ENCODE measurements at places on chromosomes 6 and 20.

GRCh38 chr6:132614554-132614953 lies 9.5 kb downstream of the TAAR2 start:
- no peak for DNase-seq

- DNase-seq = no peak
Measured at GRCh38 chr20:1442304-1442703, 24.3 kb downstream of the NSFL1C start.

DNA sequence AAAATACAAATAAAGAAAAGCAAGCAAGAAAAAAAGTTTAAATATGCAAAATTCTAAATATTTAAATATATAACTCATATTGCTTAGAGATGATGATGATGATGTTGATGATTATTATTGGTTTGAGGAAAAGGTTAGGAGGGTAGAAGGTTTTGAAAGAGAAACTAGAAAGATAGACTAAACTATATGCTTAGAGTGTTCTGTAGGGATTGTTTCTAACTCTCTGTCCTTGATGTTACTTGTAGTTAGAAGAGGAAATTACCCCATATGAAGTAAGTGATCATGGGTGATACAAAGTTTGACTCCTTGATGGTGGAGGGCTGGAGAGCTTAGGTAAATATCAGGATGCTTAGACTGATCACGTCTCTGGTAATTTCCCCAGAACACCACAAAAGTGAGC lies 159.5 kb downstream of the MEI4 start:
- no peak for DNase-seq

- DNase-seq = no peak
Measured at GRCh38 chr6:68679399-68679798, 44.3 kb downstream of the ADGRB3 start.

DNA sequence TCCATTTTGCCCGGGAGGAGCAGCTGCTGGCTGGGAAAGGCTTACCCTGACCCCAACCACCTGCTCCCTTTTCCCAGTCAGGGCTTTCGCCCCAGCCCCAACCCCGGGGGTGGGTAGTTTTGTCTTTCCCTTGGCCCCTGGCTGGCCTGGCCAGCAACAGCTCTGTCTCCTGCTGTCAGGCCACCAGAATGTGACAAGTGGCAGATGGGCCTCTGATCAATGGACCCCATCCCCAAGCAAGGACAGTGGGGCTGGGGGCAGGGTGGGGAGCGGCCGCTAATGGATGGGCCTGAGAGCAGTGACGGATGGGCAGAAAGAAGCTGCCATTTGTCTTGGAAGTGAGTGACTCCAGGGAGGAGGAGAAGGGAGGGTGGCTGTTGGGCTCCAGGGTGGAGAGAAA lies 121.6 kb downstream of the DHX35 start:
- DNase-seq = no peak

DNA sequence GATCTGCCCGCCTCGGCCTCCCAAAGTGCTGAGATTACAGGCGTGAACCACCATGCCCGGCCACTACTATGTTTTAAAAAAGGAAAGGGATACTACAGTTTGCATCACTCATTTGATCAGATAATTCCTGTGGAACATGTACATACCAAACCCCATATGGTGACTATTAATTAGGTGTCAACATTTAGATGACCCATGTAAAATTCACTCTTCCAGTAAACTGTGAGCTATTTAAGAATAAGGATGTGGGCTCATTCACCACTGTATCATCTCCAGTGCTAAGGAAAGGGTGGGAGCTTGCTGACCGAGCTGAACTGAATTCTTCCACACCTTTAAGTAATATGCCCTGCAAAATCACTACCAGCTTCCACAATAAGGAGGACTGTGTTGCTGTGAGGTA lies 127.5 kb downstream of the BTBD9 start:
- DNase-seq = no peak

GRCh38 chr6:75936682-75937081 lies 135.8 kb downstream of the IMPG1 start:
- no peak for DNase-seq

- DNase-seq = no peak
Measured at GRCh38 chr6:164183556-164184123, 769.1 kb downstream of the QKI start.

GRCh38 chr20:33667245-33667675 lies 517 bp downstream of the ACTL10 start:
- DNase-seq = no peak

DNA sequence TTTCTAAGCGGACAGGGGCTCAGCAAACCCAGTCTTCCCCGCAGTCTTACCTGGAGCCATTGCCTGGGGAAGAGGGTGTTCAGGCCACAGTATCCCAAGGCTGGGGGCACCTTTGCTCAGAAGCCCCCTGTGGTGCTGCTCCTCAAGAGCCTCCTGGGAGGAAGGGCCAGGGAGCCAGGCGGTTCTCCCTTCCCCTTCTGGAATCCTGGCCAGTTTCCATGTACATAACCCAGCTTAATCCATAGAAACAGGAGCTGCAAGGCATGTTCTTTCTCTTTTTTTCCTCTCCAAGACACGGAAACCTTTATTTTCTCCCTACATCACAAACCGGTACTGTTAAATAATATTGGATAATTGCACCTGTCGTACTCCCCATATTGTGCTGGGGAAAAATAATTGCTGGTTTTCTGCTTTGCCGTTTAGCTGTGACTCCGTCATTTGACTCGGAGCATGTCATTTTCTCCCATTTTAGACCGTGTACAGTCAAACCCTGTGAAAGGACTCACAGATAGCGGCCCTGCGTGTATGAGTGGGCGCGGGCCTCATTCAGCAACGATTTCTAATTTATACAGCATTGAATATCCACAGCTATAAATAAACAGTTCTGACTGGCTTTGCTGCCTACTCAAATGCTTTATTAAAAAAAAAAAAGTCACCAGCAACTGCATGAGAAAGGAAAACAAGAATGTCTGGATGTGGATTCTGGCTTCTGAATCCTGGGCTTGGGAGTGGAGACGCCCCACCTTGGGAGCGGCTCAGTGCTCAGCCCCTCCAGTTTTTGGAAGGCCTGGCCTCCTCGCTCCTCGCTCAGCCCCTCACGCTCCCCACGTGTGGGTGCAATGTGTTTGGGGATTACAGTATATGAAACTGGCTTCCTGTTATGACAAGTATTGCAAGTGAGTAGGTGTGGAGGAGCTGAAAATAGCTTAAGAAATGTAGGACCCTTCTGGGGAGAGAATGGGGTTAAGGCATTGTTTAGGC lies 67.3 kb downstream of the ADTRP start:
- DNase-seq = no peak

DNA sequence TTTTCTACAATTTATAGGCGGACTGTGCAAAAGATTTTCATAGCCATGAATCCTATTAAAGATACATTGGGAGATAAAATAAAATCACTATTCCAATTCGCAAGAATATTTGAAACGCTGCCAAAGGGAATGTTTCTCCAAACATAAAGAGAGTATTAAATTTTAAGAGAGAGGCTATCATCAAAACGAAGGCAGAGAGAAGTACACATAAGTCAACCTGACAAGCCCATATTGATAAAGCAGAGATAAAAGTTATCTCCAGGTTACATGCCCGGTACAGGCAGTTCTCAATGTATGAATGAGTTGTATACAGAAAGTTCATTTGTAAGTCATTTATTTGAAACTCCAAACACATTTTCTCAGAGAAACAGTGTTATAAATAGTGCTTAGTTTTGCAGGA lies 193.1 kb downstream of the ATXN1 start:
- DNase-seq = no peak

DNA sequence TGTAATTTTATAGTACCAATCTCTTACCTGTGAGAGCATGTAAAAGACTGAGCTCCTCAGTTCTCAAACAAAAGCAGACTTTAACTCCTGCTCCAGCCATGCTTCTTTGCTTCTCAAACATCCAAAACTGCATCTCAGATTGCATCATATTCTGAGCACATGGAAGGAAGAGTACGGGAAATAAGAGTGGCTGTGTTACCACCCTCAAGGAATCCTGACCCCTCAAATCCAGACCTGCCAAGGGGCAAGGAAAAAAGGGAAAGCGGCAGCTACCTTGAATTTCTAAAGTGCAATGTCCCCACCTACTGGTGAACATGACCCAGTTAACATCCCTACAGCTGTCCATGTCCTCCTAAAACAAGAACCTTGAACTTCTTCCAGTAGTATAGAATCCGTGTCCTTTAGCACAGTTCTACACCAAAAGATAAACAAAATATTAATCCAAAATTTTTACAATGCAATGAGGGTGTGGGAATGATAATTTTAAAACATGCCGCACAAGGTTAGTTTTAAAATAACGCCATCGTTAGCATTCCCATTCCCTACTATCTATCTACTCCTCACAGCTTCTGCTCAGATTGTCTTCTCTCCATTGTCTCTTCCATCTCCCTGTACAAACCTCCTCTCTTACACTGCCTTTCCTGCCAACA lies 34.1 kb upstream of the HLA-DQB1 start:
- no peak for DNase-seq

- no peak for DNase-seq
Measured at GRCh38 chr20:35561671-35562070, 19.8 kb downstream of the ERGIC3 start.

GRCh38 chr6:120378582-120379220 lies 955.6 kb downstream of the TBC1D32 start:
- no peak for DNase-seq

GRCh38 chr6:43669922-43670622 lies 17.5 kb downstream of the MRPS18A start:
- DNase-seq = no peak

- DNase-seq = no peak
Measured at GRCh38 chr6:43052842-43053544, 658 bp downstream of the CUL7 start.

DNA sequence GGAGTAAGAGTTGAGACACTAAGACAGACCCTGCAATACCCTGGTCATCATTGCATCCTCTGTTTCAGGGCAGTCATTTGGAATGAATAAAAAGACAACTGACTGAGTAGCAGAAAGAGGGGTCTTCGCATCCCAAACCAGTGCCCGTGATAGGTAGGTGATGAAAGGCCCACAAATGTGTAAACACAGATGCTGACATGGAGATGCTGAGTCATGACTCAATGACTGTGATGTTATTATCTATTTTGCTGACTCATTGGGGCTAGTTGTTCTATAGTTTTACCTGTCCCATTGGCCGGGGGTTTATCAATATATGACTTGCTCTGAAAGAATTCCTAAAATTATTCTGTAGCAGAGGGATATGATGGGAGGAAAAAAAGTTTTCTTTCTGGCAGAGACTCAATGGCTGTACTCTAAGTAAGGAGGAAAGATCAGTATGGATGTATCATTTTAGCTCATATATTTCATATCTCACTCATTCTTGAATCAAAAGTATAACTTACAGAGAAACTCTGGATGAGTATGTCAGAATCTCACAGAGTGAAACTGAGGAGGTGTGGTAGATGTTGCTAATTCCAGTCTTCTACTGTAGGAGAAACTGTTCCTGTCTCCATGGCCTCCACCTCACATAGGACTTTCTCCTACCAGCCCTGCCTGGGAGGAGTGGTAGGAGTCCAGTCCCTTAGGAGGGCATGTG lies 119.9 kb upstream of the PREP start:
- DNase-seq = no peak

- no peak for DNase-seq
Measured at GRCh38 chr20:20442466-20442865, 74.6 kb downstream of the INSM1 start.

- DNase-seq = no peak
Measured at GRCh38 chr6:4258733-4259132, 123.4 kb upstream of the ECI2 start.

GRCh38 chr6:46410334-46410953 lies 80.8 kb downstream of the RCAN2 start:
- no peak for DNase-seq

DNA sequence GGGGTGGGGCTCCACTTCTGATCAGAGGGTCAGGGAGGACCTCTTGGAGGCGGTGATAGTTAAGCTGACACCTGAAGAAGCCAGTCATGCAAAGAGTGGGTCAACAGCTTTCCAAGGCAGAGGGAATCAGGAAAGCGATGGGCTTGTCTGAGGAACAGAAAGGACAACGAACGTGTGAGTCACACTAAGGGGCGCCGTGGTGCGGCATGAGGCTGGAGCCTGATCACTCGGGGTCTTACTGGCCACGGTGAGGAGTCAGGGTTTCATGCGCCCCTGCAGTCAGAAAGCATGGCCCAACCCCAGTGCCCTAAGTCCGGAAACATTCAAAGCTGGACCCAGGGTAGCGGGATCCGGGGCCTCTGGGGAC lies 50.6 kb upstream of the SLC32A1 start:
- no peak for DNase-seq

- DNase-seq = no peak
Measured at GRCh38 chr6:131414956-131415355, 158.1 kb upstream of the ARG1 start.

DNA sequence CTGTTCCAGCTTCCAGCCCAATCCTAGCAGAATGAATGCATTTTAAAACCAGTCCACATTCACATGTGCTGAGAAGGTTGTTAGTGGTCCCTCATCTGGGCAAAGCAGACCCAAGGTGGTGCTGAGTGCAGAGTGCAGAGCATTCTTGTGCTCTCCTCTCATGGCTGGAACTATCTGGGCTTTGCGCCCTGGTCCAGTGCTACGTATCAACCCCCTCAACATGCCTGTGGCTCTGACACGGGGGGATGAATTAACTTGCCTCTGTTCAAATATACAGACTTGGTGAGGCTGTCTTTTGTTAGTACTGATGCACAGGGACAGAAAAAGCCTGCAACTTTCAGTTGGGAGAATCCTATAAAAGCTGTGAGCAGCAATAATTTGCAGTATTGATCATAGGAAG lies 42.5 kb downstream of the PANK2 start:
- DNase-seq = no peak

Measured in bone marrow (tissue), 2 donors.